ENCODE measurements at places on chromosomes 13 and 19. TPM values are rescaled to one million over a fixed set of nuclear protein-coding genes. Genes with fewer than 3 reads are reported as not detected.
A peak's percentile ranks its signal among the peaks of the same experiment; 100 is the strongest.

GRCh38 chr19:34540811-34541557, 59.4 kb downstream of the WTIP start:
- no peak overlapping the region for H3K4me3 ChIP-seq
- no peaks in the 10 kb centered on the region for H3K36me3 ChIP-seq
- H3K27ac ChIP-seq = no peak overlapping the region
- no peak for DNase-seq

DNA sequence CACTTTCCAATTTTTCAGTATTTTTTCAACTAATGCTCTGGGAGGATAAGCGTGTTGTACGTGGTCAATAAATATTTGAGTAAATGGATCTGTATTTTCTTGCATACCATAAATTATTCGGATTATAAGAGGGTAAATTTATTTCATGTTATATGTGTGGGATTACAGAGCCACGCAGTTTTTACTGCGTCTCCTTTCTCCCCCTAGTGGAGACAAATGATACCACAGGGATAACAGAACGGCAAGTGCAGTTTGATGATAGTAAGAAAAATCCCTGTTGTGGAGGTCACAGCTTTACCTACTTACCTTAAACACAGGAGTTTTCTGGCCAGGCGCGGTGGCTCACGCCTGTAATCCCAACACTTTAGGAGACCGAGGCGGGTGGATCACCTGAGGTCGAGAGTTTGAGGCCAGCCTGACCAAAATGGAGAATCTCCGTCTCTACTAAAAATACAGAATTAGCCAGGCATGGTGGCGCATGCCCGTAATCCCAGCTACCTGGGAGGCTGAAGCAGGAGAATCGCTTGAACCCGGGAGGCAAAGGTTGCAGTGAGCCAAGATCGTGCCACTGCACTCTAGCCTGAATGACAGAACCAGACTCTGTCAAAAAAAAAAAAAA, 16.8 kb downstream of the MBD3L2B start:
- H3K4me3 ChIP-seq = no peak overlapping the region
- DNase-seq = no peak
- H3K4me1 ChIP-seq = peaks cover 29% of the 10 kb centered on the region
- no peaks in the 10 kb centered on the region for H3K36me3 ChIP-seq
- no peaks in the 10 kb centered on the region for H3K27me3 ChIP-seq

- DNase-seq = no peak
- peaks cover 38% of the 10 kb centered on the region for H3K36me3 ChIP-seq
- peak overlapping the region; percentile 97 for H3K4me3 ChIP-seq
- peak overlapping the region; percentile 100 for H3K27ac ChIP-seq
- H3K27me3 ChIP-seq = no peaks in the 10 kb centered on the region
- peaks cover 35% of the 10 kb centered on the region for H3K4me1 ChIP-seq
Observed at GRCh38 chr19:21328406-21328805, 804 bp downstream of the ZNF708 start.

GRCh38 chr19:40714441-40715299, 2.0 kb downstream of the COQ8B start:
- H3K27ac ChIP-seq = peak overlapping the region; percentile 98
- peak; percentile 96 for DNase-seq
- H3K4me1 ChIP-seq = peaks cover 47% of the 10 kb centered on the region
- H3K4me3 ChIP-seq = peak overlapping the region; percentile 93

- no peaks in the 10 kb centered on the region for H3K27me3 ChIP-seq
- H3K4me3 ChIP-seq = no peak overlapping the region
- DNase-seq = no peak
- H3K36me3 ChIP-seq = no peaks in the 10 kb centered on the region
- no peak overlapping the region for H3K27ac ChIP-seq
- peaks cover 14% of the 10 kb centered on the region for H3K4me1 ChIP-seq
Observed at GRCh38 chr13:26485786-26486185, 71.7 kb upstream of the WASF3 start.

DNA sequence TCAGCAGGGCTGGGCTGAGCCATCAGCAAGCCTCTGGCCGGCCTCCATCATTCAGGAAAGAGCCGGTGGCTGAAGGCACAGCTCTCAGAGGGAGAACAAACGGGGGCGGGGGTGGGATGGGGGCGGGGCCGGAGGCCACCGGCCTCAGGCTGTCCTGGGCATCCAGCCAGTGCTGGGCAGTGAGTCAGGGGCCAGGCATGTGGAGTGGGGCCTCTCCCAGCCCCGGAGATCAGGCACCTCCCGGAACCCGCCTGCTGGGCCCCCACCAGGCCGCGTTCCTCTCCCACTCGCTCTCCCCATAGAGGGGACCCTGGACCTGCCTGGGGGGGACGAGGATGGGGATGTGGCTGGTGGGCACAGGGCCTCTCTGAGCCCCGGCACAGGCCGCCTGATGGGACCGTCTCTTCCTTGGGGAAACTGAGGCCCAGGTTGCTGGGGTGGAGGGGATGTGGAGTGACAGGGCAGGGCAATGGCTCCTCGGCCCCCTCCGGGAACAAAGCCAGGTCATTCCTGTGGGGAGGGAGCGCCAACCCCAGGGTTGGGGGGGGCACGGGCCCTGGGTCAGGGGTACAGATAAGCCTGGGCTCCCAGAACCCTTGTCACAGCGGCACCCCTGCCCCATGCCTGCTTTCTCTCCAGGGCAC, 12.9 kb downstream of the SPC24 start:
- peaks cover 11% of the 10 kb centered on the region for H3K4me1 ChIP-seq
- H3K36me3 ChIP-seq = peaks cover 16% of the 10 kb centered on the region
- no peaks in the 10 kb centered on the region for H3K27me3 ChIP-seq
- no peak for DNase-seq
- no peak overlapping the region for H3K4me3 ChIP-seq
- H3K27ac ChIP-seq = no peak overlapping the region

- no peak overlapping the region for H3K27ac ChIP-seq
- H3K4me1 ChIP-seq = peaks cover 9% of the 10 kb centered on the region
- no peaks in the 10 kb centered on the region for H3K27me3 ChIP-seq
- no peak for DNase-seq
Observed at GRCh38 chr13:50449465-50449864, 394.0 kb downstream of the DLEU7 start.

- H3K27me3 ChIP-seq = no peaks in the 10 kb centered on the region
- no peak for DNase-seq
- H3K4me1 ChIP-seq = no peaks in the 10 kb centered on the region
- H3K36me3 ChIP-seq = no peaks in the 10 kb centered on the region
- no peak overlapping the region for H3K4me3 ChIP-seq
- no peak overlapping the region for H3K27ac ChIP-seq
Observed at GRCh38 chr13:66809485-66809884, 420.7 kb downstream of the PCDH9 start.

GRCh38 chr13:112651750-112652511, 37.9 kb upstream of the ATP11A start:
- H3K36me3 ChIP-seq = no peaks in the 10 kb centered on the region
- no peak overlapping the region for H3K4me3 ChIP-seq
- H3K27me3 ChIP-seq = no peaks in the 10 kb centered on the region
- H3K27ac ChIP-seq = no peak overlapping the region
- peaks cover 5% of the 10 kb centered on the region for H3K4me1 ChIP-seq

- no peak overlapping the region for H3K4me3 ChIP-seq
- H3K27me3 ChIP-seq = peaks cover under 1% of the 10 kb centered on the region
- DNase-seq = no peak
- H3K4me1 ChIP-seq = no peaks in the 10 kb centered on the region
Observed at GRCh38 chr13:25783601-25784024, 268.2 kb downstream of the SHISA2 start.

DNA sequence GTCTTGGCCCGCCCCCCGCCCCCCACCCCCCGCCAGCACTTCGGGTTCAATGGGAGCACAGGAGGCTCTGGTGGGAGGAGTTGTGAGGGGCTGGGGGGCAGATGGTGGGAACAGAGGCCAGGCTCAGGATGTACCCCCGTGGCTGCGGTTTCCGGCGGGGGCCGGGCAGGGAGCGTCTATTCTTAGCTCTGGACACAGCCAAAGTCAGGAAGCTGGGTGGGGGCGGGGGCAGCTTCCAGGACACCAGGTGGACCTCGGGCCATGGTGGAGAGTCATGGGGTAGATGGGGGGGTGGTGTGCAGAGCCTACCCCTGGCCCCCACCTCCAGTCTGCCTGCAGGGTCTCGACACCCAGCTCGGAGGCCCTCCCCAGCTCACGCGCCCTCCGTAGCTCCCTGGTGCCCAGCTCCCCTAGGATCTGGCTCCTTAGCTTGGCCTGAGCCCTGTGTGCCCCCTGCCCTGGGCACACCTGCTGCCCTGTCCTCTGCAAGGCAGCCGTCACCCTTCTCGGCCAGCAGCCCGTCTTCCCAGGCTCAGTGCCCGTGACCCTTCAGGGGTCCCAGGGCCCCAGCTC, 2.2 kb upstream of the TBXA2R start:
- no peak overlapping the region for H3K4me3 ChIP-seq
- peaks cover 8% of the 10 kb centered on the region for H3K36me3 ChIP-seq
- H3K27me3 ChIP-seq = peaks cover 2% of the 10 kb centered on the region
- no peak for DNase-seq

DNA sequence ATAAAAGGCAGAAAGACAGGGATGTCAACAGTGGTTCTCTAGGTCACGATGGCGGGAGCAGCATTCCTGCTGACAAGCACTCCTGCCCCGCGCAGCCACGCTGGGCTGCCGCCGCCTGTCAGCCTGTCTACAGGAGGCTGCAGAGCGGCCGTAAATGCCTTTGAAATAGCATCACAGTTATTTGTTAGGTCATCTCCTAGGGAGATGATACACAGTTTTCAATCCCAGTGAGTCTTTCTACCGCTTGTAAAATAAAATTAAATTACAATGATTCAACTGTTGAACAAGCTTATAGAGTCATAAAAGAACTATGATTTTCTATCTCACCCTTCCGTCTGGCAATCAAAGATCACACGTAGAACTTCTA, 7.3 kb upstream of the SLC7A9 start:
- peaks cover 7% of the 10 kb centered on the region for H3K36me3 ChIP-seq
- no peak overlapping the region for H3K27ac ChIP-seq
- no peak for DNase-seq
- no peak overlapping the region for H3K4me3 ChIP-seq

- DNase-seq = no peak
- no peaks in the 10 kb centered on the region for H3K27me3 ChIP-seq
Observed at GRCh38 chr13:77693449-77693940, 4.0 kb upstream of the SLAIN1 start.

DNA sequence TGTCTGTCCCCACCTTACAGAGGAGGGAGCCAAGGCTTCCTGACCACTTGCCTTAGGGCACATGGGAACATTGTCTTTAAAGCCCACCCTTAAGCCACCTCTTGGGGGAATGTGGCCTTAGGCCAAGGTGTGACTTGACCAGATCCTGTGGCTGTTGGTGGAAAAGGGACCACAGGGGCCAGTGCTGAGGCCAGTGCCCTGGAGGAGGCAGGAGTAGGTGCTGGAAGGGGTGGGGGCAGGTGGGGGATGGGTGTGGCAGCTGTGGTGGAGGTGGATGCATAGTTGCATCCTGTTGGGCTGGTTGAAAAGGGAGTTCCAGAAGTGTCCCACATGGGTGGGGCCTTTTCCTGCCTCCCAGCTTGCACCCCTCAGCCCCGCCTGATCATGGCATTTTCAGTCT, 44.8 kb downstream of the DNM2 start:
- no peaks in the 10 kb centered on the region for H3K27me3 ChIP-seq
- H3K36me3 ChIP-seq = peaks cover 31% of the 10 kb centered on the region
- peak overlapping the region; percentile 89 for H3K27ac ChIP-seq

GRCh38 chr19:32404933-32405430, 588 bp upstream of the DPY19L3 start:
- peak overlapping the region; percentile 83 for H3K27ac ChIP-seq
- peak overlapping the region; percentile 84 for H3K4me3 ChIP-seq
- H3K36me3 ChIP-seq = peaks cover 14% of the 10 kb centered on the region
- peaks cover 20% of the 10 kb centered on the region for H3K4me1 ChIP-seq
- H3K27me3 ChIP-seq = no peaks in the 10 kb centered on the region
- no peak for DNase-seq

DNA sequence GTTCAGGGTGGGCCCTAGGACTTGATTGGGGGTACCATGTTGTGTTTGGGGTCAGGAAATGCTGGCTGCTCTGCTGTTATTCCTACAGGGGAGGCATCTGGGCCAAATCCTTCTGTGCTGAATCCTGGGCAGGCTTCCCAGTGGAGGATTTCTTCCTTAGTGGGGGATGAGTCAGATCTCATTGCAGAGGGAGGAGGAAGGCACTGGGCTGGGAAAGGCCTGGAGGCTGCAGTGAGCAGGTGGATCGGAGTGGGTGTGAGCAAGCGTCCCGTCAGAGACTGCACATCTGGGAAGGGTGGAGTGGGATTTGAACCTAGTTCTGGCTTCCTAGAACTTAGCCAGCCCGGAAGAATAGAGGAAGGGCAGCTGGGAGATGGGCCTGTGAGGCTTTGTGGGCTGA, 11.5 kb downstream of the CCDC124 start:
- H3K4me1 ChIP-seq = peaks cover 23% of the 10 kb centered on the region
- H3K27me3 ChIP-seq = peaks cover 6% of the 10 kb centered on the region
- no peak for DNase-seq
- peaks cover 14% of the 10 kb centered on the region for H3K36me3 ChIP-seq
- H3K4me3 ChIP-seq = no peak overlapping the region
- H3K27ac ChIP-seq = no peak overlapping the region

DNA sequence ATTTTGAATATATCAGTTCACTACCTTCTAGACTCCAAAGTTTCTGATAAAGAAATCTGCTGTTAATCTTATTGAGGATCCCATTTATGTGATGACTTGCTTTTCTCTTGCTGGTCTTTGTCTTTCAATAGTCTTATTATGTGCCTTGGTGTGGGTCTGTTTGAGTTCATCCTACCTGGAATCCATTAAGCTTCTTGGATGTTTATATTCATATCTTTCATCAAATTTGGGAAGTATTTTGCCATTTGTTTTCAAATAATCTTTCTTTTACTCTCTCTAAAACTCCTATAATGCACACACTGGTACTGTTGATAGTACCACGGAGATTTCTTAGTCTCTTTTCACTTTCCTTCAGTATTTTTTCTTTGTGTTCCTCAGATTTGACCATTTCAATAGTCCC, 24.2 kb upstream of the COG6 start:
- no peaks in the 10 kb centered on the region for H3K4me1 ChIP-seq
- H3K27ac ChIP-seq = no peak overlapping the region
- no peaks in the 10 kb centered on the region for H3K36me3 ChIP-seq
- peaks cover 13% of the 10 kb centered on the region for H3K27me3 ChIP-seq
- H3K4me3 ChIP-seq = no peak overlapping the region
- no peak for DNase-seq

FOXO1 gene
- total RNA-seq = 37.5 TPM

CGB2 gene
- not detected for total RNA-seq

AP2S1 gene
- total RNA-seq = 104 TPM

ZNF540 gene
- 1.1 TPM for total RNA-seq

ZNF285 gene
- 1.2 TPM for total RNA-seq

RBM42 gene
- total RNA-seq = 94.4 TPM
